Activated naive CD4-positive, alpha-beta T cell treated with anti-CD3 and anti-CD28 coated beads, Interleukin-2, amount 10 ng/mL, durations not matched to agents 7 days and 5 days (primary cell): ENCODE measurements at places on chromosomes 4 and X.

- H3K27ac ChIP-seq: no peak overlapping the region
- H3K27me3 ChIP-seq: no peaks in the 10 kb centered on the region
- no peak for DNase-seq
- H3K36me3 ChIP-seq: no peaks in the 10 kb centered on the region
- no peak overlapping the region for H3K4me3 ChIP-seq
These were observed 549.5 kb downstream of the C4orf33 start for GRCh38 chr4:129645461-129645860.

GRCh38 chr4:16991450-16991849 is 93.0 kb upstream of the LDB2 start:
- no peaks in the 10 kb centered on the region for H3K36me3 ChIP-seq
- no peak for DNase-seq
- H3K4me3 ChIP-seq: no peak overlapping the region
- no peaks in the 10 kb centered on the region for H3K4me1 ChIP-seq

- H3K4me1 ChIP-seq: no peaks in the 10 kb centered on the region
These were observed 177.7 kb downstream of the RBM46 start for GRCh38 chr4:154958621-154959358.

GRCh38 chrX:46653482-46653881 is 79.9 kb downstream of the CHST7 start:
- no peaks in the 10 kb centered on the region for H3K36me3 ChIP-seq
- no peak overlapping the region for H3K27ac ChIP-seq
- peak; percentile 26 for DNase-seq

DNA sequence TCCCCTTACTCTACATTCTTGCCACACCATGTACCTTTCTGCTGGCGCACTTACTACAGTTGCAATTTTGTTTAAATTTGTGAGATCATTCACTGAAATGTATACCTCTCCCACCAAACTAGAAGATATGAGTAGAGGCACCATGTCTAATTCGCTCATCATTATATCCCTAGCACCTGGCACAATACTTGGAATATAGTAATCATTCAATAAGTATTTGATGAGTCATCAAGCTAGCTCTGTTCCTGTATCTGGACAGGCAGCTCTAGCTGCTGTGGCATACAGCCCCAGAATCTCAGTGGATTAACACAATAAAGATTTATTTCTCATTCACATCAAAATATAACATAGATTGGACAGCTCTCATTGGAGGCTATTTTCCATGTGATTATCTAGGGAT is 245.9 kb downstream of the IDS start:
- no peak overlapping the region for H3K4me3 ChIP-seq
- DNase-seq: no peak
- H3K4me1 ChIP-seq: no peaks in the 10 kb centered on the region
- H3K27ac ChIP-seq: no peak overlapping the region

DNA sequence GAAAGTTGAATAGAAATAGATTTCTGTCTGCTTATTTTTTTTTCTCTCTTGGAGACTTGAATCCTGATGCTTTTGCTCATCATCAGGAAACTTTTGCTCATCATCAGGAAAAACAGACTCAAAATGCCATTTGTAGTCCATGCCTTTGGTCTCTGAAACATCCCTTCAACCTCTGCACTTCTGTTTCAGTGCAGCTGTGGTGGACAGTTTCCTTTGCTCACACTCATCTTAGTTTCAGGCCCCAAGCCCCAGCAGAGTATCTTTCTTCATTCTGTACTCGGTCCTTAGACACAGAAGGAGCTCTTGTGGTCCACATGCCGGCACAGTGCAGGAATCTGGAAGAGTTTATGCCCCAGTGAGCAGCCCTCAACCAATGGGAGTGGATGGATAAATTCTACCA is 337.9 kb downstream of the PPP3CA start:
- no peak overlapping the region for H3K4me3 ChIP-seq
- no peaks in the 10 kb centered on the region for H3K36me3 ChIP-seq
- H3K27me3 ChIP-seq: peaks cover 13% of the 10 kb centered on the region
- H3K27ac ChIP-seq: no peak overlapping the region

GRCh38 chr4:104494185-104494584 is 509 bp downstream of the CXXC4 start:
- no peaks in the 10 kb centered on the region for H3K36me3 ChIP-seq
- H3K4me1 ChIP-seq: peaks cover 30% of the 10 kb centered on the region
- no peak overlapping the region for H3K27ac ChIP-seq
- peaks cover 60% of the 10 kb centered on the region for H3K27me3 ChIP-seq

DNA sequence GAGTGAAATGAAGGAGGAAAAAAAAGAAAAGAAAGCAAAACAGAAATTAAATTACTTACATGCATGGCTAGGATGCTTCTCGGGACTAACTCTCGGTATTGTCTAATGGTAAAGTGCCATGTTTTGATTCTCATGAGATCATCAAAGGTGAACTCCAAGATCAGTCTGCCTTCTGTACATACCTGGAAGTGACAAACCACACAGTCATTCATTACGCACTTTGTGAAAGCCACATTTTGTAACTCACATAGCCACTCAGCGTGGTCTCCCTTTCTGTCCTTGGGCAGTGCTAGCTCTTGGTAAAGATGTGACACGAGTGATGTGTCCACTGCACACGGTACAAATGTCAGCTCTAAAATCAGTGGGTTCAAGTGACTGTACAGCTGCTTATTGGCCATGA is 309.8 kb downstream of the LDB2 start:
- H3K27me3 ChIP-seq: no peaks in the 10 kb centered on the region
- no peaks in the 10 kb centered on the region for H3K4me1 ChIP-seq
- H3K27ac ChIP-seq: no peak overlapping the region
- H3K36me3 ChIP-seq: no peaks in the 10 kb centered on the region
- no peak overlapping the region for H3K4me3 ChIP-seq
- no peak for DNase-seq

DNA sequence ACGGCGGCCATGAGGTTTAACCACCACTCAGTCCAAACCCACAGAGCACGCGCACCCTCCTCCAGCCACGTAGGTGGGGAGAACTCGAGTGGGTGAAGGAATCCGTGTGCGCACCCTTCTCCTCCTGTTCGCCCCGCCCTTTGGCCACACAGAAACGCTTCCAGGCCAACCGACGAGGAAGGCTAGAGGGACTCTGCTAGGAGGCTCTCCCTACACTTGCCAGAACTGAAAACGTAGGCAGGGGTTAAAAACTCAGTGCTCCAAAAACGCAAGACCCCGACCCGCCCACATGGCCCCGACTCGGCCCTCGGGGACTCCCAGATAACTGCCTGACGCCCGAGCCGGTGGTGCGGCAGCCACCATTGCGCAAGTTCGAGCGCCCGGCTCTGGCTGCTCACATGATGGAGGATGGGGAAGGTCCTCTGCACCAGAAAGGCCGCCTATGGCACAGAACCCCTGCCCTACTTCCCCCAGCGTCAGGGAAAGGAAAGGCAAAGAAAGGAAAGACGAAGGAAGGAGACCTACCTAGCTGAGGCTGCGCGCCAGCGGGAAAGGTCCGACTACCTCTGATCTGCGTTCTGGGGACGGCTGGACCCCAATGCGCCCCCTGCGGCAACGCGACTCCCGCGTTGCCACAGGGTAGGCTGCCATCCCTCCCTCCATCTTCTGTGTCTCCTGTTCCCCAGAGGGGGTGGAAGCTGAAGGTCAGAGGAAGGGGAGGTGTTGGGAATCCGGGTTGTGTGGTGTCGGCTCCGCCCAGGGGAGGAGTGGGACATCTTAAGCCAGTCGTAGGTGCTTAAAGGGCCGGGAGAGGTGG is 201.9 kb upstream of the AGTR2 start:
- H3K27me3 ChIP-seq: peaks cover 8% of the 10 kb centered on the region
- no peak overlapping the region for H3K4me3 ChIP-seq
- no peak for DNase-seq
- H3K36me3 ChIP-seq: no peaks in the 10 kb centered on the region

DNA sequence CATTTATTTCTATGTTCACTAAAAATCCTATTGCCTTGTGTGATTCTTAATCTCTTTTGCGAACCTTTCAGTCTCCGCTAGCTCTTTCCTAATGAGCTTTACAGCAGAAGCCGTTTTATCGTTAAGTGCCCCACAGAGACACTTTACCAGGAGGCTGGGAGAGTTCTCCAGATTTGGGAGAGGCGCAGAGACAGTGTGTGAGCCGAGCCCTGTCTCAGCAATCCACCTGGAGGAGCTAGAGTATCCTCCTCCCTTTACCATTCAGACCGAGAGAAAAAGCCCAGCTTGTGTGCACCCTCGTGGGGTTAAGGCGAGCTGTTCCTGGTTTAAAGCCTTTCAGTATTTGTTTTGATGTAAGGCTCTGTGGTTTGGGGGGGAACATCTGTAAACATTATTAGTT is 54.9 kb upstream of the MTM1 start:
- H3K27me3 ChIP-seq: peaks cover 4% of the 10 kb centered on the region
- no peaks in the 10 kb centered on the region for H3K4me1 ChIP-seq
- H3K4me3 ChIP-seq: no peak overlapping the region
- no peak for DNase-seq
- H3K27ac ChIP-seq: no peak overlapping the region

- H3K27me3 ChIP-seq: peaks cover 4% of the 10 kb centered on the region
- DNase-seq: no peak
- no peaks in the 10 kb centered on the region for H3K4me1 ChIP-seq
- H3K27ac ChIP-seq: no peak overlapping the region
These were observed 293.5 kb downstream of the OPHN1 start for GRCh38 chrX:68139791-68140190.

GRCh38 chr4:120000591-120001296 is 65.9 kb downstream of the MAD2L1 start:
- DNase-seq: no peak
- no peaks in the 10 kb centered on the region for H3K36me3 ChIP-seq
- no peak overlapping the region for H3K27ac ChIP-seq
- no peak overlapping the region for H3K4me3 ChIP-seq

DNA sequence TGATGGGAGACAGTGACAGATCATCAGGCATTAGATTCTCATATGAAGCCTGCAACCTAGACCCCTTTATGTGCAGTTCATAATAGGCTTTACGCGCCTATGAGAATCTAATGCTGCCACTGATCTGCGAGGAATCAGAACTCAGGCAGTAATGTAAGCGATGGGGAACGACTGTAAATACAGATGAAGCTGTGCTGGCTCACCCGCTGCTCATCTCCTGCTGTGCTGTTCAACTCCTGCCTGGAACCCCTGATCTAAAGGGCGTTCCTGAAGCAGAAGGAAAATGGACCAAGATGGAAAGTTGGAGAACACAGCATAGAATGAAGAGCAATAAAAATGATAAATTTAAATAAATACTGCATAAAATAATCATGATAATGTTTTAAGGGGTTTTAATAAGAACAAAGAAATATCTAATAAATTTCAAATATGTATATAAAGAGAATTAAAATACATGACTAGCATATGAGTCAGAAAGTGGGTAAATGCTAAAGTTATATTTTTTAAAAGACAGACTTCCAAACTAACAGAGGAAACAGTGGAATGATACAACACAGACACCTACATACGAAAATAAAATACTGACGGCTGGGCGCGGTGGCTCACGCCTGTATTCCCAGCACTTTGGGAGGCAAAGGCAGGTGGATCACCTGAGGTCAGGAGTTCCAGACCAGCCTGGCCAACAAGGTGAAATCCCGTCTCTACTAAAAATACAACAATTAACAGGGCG is 59.2 kb downstream of the RBM47 start:
- peaks cover 16% of the 10 kb centered on the region for H3K27me3 ChIP-seq
- peaks cover 2% of the 10 kb centered on the region for H3K36me3 ChIP-seq
- H3K27ac ChIP-seq: no peak overlapping the region
- DNase-seq: no peak

- H3K4me3 ChIP-seq: no peak overlapping the region
- no peak for DNase-seq
- H3K27me3 ChIP-seq: no peaks in the 10 kb centered on the region
- no peaks in the 10 kb centered on the region for H3K36me3 ChIP-seq
These were observed 176.8 kb upstream of the GLRA2 start for GRCh38 chrX:14352511-14352910.

GRCh38 chr4:182179751-182180150 is 63.5 kb upstream of the TENM3 start:
- H3K27ac ChIP-seq: no peak overlapping the region
- no peaks in the 10 kb centered on the region for H3K27me3 ChIP-seq
- no peaks in the 10 kb centered on the region for H3K36me3 ChIP-seq

GRCh38 chr4:94641702-94642560 is 115.8 kb upstream of the BMPR1B start:
- no peak for DNase-seq
- H3K27me3 ChIP-seq: no peaks in the 10 kb centered on the region
- H3K27ac ChIP-seq: no peak overlapping the region
- H3K4me3 ChIP-seq: no peak overlapping the region

GRCh38 chr4:103915224-103915869 is 195.6 kb upstream of the TACR3 start:
- H3K4me1 ChIP-seq: no peaks in the 10 kb centered on the region
- no peaks in the 10 kb centered on the region for H3K27me3 ChIP-seq
- H3K27ac ChIP-seq: no peak overlapping the region
- no peak for DNase-seq
- H3K36me3 ChIP-seq: no peaks in the 10 kb centered on the region

DNA sequence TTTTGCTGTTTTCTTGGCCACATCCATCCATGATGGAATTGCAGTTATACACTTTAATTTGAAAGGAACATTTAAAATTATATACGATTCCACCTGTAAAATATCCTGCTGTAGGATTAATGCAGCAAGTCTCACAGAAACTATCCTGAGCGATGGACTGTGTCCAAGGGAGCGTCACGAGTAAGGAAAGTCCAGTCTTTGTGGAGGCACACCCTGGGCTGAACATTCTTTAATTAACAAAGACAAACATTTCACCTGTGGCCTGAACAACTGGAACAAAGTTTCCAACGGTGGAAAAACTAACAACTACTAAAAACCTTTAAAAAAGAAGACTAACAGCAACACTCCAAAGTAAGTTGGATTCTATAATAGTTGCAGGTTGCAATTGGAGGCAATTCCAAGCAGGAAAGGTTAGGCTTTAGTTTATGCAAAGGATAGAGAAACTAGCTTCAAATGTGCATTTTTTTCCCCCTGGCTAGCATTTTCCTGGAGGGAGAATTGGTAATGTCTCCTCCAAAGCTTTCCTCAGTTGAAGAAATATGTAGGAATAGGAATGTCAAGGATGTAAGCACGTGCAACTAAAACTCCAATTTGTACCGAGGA is 11.0 kb downstream of the EREG start:
- H3K4me3 ChIP-seq: no peak overlapping the region
- H3K27ac ChIP-seq: no peak overlapping the region
- H3K27me3 ChIP-seq: no peaks in the 10 kb centered on the region
- no peaks in the 10 kb centered on the region for H3K36me3 ChIP-seq
- no peak for DNase-seq

DNA sequence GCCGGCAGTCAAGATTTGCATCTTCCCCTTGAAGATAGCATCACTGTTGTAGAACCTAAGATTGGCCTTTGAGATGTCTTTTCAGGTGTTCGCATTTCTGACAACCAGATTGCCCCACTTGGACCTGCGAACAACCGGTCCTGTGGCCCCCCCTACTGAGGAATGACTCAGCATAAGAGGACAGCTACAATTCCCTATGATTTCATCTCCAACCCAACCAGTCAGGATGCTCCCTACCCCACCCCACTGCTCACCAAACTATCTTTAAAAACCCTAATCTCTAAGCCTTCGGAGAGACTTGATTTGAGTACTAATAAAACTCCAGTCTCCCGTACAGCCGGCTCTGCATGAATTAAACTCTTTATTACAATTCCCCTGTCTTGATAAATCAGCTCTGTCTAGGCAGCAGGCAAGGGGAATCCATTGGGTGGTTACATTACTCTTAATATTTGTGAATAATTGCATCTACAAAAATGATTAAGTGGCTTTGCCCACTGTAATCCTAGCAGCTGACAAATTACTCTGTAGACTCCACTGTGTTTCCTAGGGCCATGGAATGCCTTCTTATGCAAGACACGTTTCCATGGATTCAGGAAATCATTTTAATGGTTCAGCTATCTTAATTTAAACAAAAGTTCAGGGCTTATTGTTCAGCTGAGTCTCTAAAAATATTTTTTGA is 95.4 kb downstream of the GPR143 start:
- no peaks in the 10 kb centered on the region for H3K27me3 ChIP-seq
- no peak overlapping the region for H3K4me3 ChIP-seq
- peaks cover 11% of the 10 kb centered on the region for H3K36me3 ChIP-seq
- H3K27ac ChIP-seq: no peak overlapping the region
